Iris pigment epithelial cell (primary cell): ENCODE measurements at places on chromosomes 6 and 20.

- peak; percentile 55 for DNase-seq
These were observed 3.1 kb downstream of the MTCL3 start for GRCh38 chr6:127515794-127516661.

DNA sequence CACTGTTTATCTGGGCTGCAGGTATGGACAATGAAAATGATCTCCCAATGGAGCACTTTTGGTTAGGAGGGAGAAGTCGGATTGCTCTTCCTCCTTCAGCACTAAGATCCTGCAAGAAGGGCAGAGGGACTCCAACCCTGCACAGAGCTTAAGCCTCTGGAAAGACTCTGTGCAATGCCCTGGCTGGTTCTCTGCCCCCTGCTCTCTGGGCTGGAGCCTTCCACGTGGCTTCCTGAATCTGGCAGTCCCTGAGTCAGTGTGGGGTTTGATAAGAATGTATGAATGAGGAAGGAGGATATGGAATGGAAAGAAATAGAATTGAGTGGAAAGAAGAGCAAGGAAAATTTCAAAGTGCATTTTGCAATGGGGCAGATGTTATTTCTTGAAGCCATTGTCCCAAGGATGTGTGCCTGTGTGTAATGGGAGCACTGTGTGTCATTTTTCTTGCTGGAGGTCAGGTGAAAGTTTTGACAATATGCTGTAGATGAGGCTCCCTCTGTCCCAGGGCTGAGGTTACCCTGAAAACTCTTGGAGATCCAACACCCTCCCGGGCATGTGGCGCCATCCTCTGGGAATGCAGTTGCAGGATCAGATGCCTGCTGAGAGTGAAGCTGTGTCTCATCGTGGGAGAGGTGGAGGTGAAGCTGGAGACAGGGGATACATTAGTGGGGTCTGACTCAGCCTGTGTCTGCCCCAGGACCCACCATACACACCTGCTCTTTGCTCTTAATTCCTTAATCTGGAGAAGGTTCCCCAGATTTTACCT is 16.3 kb upstream of the CST9L start:
- DNase-seq = no peak

- no peak for DNase-seq
These were observed 142.9 kb downstream of the CDC5L start for GRCh38 chr6:44530209-44530909.

GRCh38 chr6:158439255-158439654 is 120.6 kb upstream of the TMEM181 start:
- no peak for DNase-seq

- no peak for DNase-seq
These were observed 1400.2 kb downstream of the GRIK2 start for GRCh38 chr6:102793752-102794151.

GRCh38 chr6:108793516-108794251 is 54.5 kb upstream of the ARMC2 start:
- no peak for DNase-seq

- DNase-seq = no peak
These were observed 42.9 kb upstream of the DACT2 start for GRCh38 chr6:168362276-168362990.

DNA sequence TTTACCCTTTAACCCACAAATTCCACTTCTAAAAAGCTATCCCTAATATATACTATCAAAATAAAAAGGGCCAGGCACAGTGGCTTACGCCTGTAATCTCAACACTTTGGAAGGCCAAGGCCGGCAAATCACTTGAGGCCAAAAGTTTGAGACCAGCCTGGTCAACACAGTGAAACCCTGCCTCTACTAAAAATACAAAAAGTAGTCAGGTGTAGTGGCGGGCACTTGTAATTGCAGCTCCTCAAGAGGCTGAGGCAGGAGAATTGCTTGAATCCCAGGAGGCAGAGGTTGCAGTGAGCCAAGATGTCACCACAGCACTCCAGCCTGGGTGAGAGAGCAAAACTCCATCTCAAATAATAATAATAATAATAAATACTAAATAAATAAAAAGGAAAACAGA is 82.5 kb downstream of the TRIM27 start:
- DNase-seq = no peak

DNA sequence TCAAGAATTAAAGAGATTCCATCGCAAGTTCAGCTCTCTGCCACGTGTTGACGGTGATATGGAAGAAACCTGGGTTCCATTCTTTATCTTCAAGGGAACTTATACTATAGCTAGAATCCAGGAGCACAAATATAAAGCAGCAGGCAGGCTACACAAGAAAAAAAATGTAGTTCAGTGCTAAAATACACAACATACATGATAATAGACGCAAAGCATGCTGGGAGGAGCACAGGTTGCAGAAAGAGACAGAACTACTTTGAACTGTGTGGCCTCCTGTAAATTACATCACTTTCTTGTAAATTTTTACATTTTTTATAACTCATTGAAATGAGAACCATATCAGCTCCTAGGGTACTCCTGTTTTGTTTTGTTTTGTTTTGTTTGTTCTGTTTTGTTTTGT is 53.8 kb upstream of the RBM24 start:
- no peak for DNase-seq

DNA sequence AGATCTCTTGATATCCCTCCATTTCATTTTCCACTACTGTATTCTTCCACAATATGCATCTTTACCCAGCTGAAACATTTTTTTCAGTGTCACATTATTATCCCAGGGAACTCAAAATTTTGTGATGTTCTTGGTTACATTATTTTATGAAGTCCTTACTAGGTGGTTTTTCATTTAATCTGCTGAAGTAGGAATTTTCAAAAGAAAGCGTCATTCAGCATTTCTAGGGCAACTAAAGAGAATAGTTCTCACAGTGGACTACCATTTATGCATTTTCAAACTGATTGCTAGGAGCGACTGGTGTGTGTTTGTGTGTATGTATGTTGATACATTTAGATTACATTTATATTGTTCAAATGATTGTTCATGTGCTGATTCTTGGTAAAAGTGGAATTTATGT is 2.4 kb upstream of the TMEM30A start:
- no peak for DNase-seq

DNA sequence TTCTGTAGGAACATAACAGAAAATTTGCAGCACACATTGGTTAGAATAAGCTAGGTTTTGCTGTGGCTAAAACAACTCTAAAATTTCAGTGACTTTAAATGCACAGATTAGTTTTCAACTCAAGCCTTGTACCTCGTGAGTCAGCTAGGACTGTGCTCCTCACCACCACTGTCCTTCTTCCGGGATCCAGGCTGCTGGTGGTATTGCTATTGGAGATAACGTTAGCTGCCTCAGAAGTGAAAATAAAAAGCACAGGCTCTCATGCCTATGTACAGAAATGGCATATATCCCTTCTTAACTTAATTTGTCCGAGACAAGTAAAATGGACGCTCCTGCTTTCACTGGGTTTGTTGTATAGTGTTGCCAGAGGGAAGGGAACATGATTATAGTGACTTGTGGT is 931.1 kb upstream of the EYS start:
- DNase-seq = peak; percentile 14

DNA sequence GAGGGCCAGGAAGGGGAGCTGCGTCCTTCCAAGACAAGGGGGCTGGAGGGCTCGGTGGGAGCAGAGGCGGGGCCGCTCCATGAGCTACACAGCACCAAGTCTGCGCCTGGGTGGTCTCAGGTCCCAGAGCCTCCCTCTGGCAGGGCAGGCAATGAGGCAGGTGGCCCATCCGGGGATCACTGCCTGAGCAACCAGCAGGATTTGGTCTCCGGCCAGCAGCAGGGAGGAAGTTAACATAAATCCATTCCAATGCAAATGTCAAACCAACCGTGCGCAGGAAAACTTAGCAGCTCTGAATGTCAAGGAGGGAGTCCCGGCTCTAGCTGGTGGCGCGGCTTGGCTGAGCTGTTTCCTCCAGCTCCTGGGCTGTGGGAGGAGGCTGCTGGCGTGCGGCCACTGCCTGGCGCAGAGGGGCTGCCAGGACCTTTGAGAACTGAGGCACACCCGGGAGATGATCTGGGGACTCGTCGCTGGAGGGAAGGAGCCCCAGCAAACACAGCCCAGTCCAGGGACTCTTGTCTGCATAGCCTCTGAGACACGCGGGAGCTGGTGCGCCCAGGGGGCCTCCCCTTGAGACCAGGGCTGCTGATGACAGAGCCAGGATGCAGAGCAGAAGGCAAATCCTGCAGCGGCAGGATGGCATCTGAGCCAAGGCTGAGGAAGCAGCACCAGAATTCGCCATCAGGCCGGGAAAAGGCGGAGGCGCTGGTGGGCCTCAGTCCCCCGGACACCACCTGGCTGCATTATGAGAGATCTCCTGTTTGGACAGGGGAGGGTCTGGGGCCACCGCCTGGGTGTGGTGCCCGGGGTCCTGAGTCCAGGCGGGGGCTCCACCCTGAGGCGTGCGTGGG is 33.1 kb upstream of the CHRNA4 start:
- DNase-seq = peak; percentile 22

GRCh38 chr20:17859616-17860232 is 108.9 kb downstream of the SNX5 start:
- no peak for DNase-seq

- no peak for DNase-seq
These were observed 131.8 kb upstream of the C6orf118 start for GRCh38 chr6:165441181-165441580.

DNA sequence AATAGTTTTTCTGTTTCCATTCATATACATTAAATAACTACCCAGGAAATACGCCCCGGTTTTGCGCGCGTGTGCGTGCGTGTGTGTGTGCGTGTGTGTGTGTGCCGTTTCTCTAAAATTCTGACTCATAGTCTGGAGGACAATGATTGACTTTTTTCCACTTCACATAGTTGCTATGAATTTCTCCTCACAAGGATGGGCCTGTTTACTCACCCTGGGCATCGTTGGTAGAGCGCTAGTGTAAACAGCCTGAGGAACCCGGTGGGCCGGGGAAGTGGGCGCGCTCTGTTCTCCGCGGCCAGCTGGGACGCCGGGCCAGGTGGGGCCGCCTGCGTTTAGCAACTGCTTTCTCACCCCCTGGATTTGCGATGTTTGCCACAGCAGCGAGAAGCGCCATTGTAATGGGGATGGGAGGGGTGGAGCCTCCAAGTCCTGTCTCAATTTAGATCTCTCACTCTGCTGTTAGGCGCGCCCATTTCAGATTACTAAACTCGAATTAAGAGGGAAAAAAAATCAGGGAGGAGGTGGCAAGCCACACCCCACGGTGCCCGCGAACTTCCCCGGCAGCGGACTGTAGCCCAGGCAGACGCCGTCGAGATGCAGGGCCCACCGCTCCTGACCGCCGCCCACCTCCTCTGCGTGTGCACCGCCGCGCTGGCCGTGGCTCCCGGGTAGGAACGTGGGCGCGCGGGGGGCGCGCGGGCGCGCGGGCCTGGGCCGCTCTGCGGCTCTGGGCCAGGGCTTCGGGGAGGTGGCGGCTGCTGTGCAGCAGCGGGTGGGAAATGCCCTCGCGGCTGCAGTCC is at the start of gene CD109:
TSS of gene CD109 (plus strand) at position 585 of the 803 bp plus-strand sequence. CDS start at position 598, 13 bp downstream.
- peak; percentile 77 for DNase-seq

DNA sequence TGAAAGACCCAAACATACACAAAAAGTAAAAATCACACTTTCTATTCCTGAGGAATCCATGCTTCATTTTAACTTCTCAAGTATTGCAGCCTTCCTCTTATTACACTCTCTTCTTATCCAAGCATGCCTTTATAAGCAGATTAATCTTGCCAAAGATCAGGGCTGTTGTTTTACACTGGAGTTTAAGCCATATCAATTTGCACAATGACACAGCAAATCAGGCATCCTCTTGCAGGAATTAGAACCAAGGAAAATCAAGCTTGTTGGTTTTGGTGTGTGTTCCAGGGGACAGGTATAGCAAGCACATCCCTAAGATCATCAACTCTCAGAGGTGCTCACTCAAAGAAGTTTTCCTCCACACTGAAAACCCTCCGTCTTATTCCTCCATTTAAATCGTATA is 69.5 kb downstream of the CYP39A1 start:
- DNase-seq = peak; percentile 10

GRCh38 chr6:129287231-129288177 is 404.6 kb downstream of the LAMA2 start:
- no peak for DNase-seq

DNA sequence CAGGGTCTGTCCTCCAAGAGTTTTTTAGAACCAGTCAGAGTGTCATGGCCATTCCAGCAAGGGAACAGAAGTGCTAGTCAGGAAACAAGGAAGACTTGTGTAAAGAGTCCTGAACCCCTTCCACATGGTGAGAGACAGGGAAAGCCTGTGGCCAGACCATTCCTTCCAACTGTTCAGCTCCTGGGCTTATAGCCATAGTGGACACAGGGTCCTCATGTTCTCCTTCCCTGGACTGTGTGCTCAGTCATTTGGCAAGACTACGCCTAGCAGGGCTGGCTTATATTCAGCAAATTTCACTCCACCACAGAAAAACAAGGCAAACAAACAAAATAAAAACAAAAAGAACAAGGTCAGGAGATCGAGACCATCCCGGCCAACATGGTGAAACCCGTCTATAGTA is 60.5 kb downstream of the NRN1 start:
- no peak for DNase-seq

DNA sequence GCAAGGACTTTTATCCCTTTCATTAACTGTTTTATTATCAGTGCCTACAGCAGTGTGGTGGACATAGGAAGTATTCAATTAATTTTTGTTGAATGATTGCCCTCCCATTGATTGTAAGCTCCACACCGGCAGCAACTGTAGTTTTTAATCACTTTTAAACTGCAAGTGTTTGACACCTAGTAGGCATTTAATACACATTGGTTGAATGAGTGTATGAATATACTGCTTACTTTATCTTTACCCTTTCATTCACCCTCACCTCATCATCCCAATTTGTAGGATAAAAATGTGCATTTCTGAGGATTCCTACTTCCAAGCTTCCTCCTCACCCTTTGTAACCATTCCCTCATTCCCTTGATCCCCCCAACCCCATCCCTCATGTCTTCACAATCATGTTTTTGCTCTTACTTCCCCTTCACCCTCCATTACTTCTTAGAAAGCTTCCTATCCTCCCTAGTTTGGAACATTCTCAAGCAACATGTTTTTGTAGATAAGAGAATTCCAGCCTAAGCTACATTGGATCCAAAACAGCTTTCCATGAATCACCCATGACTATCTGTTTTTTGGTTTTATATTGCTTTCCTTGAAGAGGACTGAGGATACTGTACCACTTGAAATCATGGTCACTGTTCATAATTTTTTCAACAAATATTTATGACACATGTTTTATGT is 955 bp upstream of the SLC26A8 start:
- DNase-seq = peak; percentile 38
